ENCODE measurements at places on chromosomes 5 and 9.

DNA sequence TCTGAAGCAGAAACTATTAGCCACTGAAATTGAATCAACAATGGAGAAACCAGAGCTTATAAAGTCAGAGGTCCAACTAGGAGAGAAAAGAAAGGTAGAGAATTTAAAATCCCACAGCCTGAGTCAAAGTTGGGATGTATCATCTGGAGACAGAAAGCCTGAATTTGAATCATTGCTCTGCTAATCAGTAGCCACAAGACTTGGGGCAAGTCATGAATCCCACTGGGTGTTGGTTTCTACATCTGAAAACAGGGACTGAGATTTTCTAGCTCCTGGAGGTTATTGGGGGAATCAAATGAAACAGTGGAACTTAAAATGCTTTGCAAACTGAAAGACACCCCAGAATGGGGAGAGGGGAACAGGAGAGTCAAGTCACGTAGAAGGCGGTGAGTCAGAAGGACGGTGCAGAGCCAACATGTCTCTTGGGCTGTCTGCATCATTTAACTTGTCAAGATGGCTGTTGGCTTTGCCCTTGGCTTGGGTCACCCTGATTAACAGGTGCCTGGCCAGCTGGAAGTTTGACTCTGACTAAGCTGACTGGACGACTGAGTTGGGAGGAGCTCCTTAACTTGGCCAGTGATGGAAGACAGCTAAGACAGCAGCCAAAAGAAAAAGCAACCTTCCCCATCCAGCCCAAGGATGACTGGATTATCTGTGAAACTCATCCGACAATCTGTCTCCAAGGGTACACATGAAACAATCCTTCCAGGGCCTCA is 60.6 kb upstream of the ADRA1B start:
- DNase-seq: no peak

- no peak for DNase-seq
Observed at GRCh38 chr9:114910541-114910940, 19.9 kb downstream of the TNFSF8 start.

GRCh38 chr5:140287801-140288521 is 14.9 kb downstream of the PFDN1 start:
- no peak for DNase-seq

DNA sequence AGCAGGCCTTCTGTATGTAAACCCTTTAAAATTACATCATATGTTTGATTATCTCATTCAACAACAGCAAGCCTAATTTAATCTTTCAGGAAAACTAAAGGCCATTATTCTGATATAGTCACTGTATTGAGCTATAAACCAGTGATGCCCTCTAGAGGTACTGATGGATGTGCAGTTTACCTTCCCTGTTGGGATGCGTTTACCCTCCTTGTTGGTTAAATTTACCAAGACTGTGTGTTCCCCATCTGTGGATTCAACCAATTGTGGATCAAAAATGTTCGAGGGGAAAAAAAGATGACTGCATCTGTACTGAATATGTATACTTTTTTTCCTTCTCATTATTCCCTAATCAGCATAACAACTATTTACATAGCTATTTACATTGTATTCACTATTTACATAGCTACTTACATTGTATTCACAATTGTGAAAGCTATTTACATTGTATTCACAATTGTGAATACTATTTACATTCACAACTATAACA is 3.7 kb upstream of the BAAT start:
- no peak for DNase-seq

DNA sequence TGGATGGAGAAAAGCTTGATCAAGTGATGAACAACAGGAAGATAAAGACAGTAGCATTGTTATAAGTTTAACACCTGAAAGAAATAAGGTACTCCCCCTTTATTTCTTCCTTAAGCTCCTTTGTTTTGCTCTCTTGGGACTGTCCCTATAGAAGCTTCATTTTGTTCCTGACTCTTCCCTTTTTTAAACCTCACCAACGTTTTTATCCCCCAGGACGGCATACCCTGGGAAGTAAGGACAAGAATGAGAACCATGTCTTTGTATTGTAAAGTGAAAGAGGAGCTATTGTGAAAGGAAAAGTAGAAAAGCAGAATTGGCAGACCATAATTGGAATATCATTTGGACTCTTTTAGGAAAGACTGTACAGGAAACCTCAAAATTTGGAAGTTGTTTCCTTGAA is 1368.6 kb upstream of the C9orf72 start:
- DNase-seq: no peak

DNA sequence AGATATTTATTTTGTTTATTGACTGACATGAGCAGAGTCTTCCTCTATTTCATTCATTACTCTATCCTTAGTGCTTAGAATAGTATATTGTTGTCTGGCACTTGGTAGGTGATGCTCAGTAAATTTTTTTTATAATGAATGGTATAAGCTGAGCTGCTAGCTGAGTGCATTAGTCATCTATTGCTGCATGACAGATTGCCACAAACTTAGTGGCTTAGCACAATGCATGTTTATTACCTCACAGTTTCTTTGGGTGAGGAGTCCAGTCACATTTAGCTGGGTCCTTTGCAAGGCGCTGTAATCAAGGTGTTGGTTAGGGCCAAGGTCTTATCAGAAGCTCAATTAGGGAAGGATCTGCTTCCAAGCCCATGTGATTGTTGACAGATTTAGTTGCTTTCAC is 23.1 kb downstream of the SMAD5 start:
- DNase-seq: no peak

- no peak for DNase-seq
Observed at GRCh38 chr5:60538426-60538825, 161.5 kb downstream of the DEPDC1B start.

GRCh38 chr9:120410925-120411501 is 169.0 kb downstream of the CDK5RAP2 start:
- DNase-seq: no peak

DNA sequence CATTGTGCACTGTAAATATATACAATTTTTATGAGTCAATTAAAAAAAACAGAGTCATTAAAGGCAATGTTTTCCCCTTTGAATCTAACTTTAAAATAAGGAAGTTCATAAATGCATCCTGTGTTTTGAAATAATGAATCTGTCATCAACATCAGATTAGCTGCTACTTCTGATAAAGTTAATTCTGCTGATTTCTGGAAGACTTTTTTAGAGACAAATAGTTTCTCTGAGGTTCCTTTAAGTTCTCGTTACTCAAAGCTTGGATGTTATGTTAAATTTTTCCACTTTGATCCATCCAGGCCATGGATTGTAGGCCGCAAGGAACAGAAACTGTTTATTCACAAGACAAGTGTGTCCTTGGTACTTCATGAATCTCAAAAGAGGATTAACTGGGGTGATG is 115.5 kb downstream of the CARTPT start:
- no peak for DNase-seq

- DNase-seq: no peak
Observed at GRCh38 chr9:98445576-98445975, 190.1 kb upstream of the TBC1D2 start.

GRCh38 chr9:18365651-18366050 is 108.3 kb upstream of the ADAMTSL1 start:
- DNase-seq: no peak

DNA sequence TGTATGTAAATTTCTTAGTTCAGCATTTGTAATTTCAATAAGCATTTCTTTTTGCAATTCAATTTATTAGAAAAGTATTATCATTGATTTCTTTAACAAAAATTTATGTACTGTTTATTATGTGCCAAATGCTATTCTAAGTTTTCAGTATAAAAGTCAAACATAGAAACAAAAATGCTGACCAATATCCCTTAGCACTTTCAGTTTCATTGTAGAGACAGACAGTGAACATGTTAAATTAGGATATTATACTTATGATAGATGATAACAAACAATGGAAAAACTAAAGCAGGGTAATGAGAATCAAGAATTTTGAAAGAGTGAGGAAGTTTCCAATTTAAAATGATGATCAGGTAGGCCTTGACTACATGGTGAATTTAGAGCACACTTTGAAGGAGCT is 1106.0 kb downstream of the TAF11L14 start:
- DNase-seq: no peak

- no peak for DNase-seq
Observed at GRCh38 chr5:161471211-161471950, 75.1 kb downstream of the GABRB2 start.
